LHCN-M2 (cell line): ENCODE measurements at places on chromosomes 4 and X.

DNA sequence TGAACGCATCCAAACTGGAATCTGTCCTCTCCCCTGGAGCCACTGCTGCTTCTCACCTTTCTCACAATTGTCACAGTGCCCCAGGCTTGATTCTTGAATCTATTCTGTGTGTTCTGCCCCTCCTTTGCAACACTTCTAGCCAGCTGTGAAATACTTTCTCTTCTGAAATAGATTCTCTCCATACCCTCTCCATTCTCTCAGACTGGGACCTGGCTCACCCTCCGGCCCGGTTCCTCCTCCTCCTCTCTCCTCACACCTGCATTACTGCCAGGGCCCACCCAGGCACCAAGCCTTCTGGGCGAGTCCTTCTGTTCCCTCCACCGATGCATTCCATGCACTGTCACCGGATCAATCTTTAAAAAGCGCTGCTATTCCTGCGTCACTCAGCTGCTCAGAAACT is 336.1 kb downstream of the UNC5C start:
- no peak for DNase-seq

DNA sequence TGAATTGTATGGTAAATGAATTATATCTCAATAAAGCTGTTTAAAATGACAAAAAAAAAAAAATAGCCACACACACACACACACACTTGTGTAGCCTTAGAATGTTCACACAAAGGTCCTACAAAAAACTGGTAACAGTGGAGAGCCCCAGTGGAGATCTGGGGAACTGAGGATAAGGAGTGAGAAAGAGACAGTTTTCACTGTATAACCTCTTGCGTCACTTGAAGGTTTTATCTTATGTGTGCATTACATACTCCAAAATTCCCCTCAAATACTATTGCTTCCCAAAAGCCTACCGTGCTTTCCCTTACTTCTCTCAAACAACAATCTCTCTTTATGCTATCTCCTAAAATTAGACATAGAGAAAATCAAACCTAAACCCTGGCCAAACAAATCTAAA is 67.8 kb downstream of the SMC1A start:
- no peak for DNase-seq

DNA sequence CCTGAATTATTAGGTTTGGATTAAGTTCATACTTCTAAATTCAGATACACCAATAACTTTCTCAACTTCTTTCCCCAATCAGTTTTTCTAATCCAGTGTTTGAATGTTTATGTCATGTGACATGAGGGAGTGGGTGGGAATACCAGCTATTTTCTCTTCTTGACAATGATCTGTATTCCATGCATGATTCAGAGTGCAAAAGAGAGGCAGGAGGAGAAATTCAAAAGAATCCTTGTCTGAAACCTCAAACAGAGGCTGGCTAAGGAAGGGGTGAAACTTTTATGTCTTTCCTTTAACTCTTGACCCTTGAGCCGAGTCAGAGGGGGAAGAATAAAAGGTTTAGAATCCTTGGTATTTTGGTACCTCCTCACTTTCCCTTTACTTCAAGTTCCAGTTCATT is 544.7 kb downstream of the SPRY1 start:
- DNase-seq: peak; percentile 26

- DNase-seq: peak; percentile 73
Observed at GRCh38 chr4:168449719-168450452, 30.4 kb downstream of the DDX60L start.

- no peak for DNase-seq
Observed at GRCh38 chr4:57602141-57602540, 492.0 kb upstream of the IGFBP7 start.

GRCh38 chrX:84188320-84188834 is 378 bp upstream of the RPS6KA6 start:
- peak; percentile 39 for DNase-seq

DNA sequence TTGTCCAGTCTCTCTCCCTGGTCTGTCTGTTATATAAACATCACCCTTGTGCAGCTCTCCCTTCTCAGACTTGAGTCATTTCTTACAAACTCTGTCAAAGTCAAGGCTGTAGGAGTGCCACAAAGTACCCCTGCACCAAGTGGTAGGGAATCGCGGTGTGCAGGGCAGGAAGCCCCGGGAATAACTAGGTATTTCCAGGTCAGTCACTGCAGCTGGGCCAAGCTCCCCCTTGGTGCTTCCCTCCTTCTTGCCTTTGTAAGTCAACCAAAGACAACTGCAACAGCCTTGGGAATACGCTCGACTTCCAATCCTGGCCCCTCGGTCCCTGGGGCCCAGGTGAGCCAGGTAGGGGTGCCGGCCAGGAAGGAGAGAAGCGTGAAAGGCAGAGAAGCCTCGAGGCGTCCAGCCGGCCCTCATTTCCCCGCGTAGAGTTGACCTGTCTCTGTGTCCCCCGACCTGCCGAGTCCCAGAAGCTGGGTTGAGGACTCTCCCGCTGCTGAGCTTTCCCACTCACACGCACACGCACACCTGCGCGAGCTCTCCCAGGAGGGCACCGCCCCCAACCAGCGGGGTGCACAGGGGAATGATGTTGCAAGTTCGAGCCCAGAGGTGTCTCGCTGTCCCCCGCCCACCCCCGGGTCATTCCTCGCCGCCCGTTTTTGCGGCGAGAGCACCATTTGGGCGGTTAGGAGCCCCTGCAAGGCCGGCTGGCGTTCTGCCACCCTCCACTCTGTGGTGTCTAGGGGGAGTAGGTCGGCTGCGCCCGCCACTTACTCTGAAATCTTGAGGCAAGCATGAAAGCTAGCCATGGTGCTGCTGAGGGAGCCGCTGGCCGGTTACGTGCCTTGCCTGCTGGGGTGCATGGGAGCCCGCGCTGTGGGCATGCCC is 22.8 kb upstream of the KIAA1210 start:
- DNase-seq: no peak

DNA sequence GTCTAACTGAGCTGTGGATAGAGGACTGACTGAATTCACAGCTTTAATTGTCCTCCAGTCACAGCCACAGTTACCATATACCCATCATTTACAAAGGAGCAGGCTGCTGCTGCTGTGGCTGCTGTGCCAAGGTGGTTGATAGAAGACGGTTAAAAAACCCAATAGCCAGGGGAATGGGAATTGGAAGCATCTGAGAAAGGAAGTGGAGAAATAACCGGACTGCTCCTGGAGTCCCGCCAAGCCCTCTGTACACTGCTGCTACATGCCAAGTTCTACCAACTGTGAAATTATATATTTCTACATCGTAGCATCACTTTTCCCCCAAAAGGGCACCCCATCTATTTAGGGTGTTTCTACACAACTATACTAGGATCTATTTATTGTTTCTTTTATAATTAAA is 279.7 kb upstream of the ARX start:
- DNase-seq: no peak

DNA sequence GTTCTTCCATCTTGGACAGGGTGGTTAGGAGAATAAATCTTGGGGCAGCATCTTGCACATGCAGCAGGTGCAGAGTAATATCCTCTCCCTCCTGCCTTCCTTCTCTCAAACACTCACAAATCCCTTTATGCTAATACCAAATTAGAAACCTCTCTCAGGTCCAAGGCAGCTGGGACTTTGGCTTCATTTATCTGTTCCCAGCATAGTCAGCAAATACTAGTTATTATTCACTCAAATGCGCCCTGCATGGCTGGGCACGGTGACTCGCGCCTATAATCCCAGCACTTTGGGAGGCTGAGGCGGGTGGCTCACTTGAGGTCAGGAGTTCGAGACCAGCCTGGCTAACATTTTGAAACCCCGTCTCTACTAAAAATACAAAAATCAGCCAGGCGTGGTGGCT is 156.0 kb upstream of the GALNT7 start:
- DNase-seq: no peak

DNA sequence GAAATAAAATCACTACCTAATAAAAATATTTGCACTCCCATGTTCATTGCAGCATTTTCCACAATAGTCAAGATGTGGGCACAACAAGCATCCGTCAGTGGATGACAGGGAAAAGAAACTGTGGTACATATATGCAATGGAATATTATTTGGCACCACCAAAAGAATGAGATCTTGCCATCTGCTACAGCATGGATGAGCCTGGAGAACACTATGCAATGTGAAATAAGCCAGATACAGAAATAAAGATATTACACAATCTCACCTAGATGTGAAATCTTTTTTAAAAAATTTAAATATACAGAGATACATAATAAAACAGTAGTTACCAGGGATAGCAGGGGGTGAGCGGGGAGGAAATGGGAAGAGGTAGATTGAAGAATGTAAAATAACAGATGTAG is 44.8 kb downstream of the LDB2 start:
- no peak for DNase-seq

DNA sequence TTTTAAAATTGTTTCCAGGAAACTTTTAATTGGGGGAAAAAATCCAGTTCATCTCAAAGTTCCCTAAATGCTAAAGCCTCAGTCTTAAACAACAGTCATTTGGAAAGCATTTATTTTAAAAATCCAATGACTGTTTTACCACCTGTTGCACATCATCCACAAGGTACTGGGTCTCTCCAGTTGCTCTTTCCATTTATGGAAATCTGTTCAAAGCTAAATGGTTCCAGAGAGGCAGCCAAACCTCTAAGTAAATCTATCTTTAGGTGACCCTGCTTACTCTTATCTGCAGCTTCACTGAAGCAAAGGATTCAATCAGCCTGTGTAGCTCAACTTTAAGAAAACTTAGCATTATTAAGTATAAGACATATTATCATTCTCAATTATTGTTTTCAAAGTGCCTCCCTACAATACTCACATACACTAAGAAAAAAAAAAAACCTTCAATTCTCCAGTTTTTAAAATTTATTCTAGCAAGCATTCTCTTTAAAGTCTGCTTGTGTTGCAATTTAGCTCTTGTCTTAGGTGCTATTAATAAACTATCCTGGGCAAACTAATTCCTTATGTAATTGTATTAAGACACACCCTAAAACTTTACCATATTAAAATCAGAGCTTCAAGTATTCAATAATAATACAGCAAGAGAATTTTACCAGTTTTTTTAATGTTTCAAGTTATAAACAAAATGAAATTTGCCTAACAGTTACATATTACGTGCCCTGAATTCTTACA is 60.6 kb downstream of the NOCT start:
- peak; percentile 65 for DNase-seq

GRCh38 chr4:122845760-122846159 is 19.1 kb downstream of the FGF2 start:
- no peak for DNase-seq

GRCh38 chrX:74911494-74911893 is 13.8 kb downstream of the NEXMIF start:
- DNase-seq: no peak

GRCh38 chr4:38290366-38290765 is 330.2 kb downstream of the PTTG2 start:
- DNase-seq: peak; percentile 9

DNA sequence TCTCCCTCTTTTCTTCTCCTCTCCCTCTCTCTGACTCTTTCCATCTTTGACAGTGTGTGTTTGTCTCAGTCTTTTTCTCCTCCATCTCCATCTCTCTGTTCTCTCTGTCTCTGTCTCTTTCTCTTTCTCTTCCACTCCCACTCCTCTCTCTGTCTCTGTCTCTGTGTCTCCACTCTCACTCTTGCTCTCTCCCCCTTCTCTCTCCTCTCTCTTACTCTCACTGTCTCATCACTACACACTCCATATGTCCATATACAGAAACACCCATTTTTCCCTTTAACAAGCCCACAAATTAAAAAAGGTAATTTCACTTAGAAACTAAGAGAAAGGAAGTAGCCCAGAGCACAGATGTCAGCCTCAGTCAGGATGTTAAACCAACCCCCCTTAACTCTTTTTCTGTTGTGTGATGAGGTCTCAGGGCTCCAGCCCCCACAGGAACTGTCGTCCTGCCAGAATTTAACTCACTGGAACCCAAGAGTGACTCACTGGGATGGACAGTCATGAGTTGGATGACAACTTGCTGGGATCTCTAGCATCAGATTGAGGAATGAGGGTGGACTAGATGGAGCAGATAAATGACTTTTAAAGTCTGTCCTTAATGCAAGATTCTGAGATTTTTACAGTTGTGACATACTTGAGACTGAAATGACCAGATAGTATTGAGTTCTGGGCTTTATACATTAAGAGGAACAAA is 27.5 kb downstream of the OTUD6A start:
- DNase-seq: peak; percentile 37
